ENCODE measurements at places on chromosomes 5 and 9.

GRCh38 chr5:134250949-134251348, 25.1 kb upstream of the PPP2CA start:
- no peak for DNase-seq

GRCh38 chr5:163379298-163380155, 57.9 kb upstream of the CCNG1 start:
- peak; percentile 50 for DNase-seq

DNA sequence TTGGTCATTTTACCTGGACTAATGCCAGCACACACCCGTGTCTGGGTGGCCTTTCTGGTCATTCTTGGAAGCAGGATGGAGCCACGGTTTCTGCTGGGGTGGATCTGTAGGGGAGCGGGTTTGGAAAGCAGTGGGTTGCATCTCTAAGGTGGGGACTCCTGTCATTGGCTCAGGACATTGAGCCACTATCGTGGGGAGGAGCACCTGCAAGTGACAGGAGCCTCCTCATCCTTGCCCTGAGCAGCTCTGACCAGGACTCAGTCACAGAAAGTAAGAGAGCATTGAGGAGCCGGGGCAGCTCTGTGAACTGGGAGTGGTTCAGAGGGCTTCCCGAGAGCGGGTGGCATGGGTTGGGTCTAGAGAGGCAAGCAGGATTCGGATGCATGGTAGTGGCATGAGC, 3.7 kb downstream of the B4GALT7 start:
- no peak for DNase-seq

GRCh38 chr5:177503351-177504085, 6.1 kb downstream of the DOK3 start:
- DNase-seq: no peak

DNA sequence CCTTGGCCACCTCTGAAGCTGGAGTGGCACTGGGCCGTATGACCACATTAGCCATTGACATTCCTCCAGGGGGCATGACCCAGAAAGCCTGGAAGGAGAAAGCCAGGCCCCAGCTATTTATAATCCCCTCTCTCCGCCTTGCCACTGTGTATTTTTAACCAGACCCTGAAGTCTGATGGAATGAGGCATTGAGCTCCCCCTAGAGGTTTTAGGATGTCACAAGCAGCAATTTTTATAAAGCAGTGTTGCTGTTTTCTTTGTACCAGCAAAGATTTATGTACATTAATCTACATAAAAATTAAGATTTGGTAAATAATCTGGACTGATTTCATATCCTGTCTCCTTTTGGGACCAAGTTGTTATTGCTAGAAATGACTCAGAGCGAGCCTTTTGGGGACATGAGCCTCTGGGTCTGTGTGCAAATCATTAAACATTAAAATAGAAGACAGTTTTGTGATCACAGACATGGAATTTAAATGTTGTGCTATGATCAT, 127.1 kb downstream of the TRIO start:
- no peak for DNase-seq

DNA sequence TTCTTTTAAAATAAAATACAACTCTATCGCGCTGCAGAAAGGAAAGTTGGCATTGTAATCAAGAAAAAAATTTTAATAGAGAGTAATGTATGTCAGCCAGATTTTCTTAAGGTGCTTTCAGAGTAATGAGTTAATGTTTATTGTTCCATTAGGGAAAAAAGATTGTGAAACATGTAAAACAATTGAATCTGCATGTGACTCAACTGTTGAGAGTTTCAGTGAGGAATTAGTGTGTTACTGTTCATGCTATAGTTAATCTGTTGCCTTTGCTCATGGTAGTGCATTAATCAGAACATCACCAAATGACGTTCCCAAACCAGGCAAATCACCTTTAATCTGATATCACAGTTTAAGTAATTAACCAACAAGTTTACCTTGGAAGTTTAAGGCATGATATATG, 600.5 kb downstream of the NR2F1-AS1 start:
- no peak for DNase-seq

- DNase-seq: no peak
Measured at GRCh38 chr9:5425006-5425628, 12.6 kb downstream of the PLGRKT start.

DNA sequence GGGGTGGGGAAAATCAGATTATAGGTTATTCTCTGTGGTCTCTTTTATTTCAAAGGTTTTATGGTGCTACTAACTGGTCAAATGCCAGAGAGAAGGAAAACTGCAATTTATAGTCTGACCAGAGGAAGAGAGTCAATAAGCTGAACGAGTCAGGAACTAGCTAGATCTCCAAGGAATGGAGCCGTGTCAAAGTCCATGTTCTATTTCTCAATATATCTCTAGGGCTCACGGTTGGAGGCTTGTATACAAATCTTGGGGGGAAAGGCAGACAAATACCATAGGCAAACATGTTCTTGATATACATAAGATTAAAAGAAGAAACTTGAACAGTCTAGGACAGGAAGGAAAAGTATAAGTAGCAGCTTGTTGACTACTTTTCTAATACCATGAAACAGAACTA, 627.1 kb downstream of the PDE4D start:
- no peak for DNase-seq

DNA sequence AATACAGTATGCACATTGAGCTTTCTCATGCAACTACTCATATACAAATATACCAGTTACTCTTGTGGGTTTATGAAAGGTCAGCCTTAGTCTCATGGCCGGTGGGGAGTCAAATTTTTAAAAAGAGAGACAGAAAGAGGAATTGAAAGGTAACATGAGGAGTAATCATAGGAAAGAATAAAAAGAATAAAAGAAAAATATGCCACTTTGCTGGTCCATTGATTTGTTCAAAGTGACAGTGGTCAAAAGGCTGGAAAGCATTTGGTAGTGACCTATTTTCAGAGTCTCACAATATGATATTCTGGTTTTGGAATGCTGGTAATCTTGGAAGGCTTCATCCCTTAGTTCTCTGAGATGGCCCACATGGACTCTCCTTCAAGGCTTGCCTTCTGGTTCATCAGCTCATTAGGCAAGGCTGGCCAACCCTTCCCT, 67.0 kb downstream of the ZNF366 start:
- DNase-seq: no peak

- DNase-seq: no peak
Measured at GRCh38 chr5:127887282-127887681, 184.1 kb downstream of the CCDC192 start.

DNA sequence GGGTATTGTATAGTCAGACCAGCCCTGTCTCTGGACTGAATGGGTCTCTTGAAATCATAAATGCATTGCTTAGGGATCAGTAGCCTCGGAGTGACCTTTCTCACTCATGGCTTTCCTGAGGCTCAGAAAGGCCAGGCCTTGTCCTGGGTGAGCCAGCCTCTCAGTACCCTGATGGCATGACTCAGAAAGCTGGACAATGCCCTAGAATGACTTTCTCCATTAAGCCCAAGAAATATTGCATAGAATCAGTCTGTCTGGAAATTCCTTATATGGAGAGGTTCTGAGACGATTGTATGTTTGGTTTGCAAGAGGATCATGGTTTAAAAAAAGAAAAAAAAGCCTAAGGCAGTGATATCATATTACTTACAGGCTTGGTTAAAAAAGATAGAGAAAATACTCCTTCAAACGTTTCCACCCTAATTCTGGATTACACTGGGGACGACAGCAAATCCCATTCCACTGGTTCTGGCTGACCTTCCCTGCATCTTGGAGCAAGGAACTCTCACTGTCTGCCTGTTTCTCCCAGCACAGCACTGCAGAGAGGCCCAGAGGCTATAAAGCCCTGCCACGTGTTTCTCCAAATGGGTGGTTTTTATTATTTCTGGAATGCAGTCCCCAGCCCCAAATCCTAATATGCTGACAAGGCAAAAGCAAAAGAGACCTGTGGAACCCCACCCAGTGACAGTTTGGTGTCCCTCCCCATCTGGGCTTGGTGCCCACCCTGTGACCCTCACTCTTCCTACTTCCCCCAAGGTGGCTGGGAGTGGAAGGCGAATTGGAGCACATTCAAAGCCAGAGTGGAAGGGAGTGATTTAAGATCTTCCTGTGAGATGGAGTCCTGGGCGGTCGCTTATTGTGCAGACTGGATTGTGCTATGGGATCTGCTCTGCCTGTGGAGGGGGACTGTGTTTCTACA, 34.4 kb downstream of the MAP1B start:
- no peak for DNase-seq

GRCh38 chr5:7877851-7878250, 8.9 kb downstream of the MTRR start:
- no peak for DNase-seq

GRCh38 chr5:96302174-96302738, 130.8 kb downstream of the PCSK1 start:
- DNase-seq: no peak

DNA sequence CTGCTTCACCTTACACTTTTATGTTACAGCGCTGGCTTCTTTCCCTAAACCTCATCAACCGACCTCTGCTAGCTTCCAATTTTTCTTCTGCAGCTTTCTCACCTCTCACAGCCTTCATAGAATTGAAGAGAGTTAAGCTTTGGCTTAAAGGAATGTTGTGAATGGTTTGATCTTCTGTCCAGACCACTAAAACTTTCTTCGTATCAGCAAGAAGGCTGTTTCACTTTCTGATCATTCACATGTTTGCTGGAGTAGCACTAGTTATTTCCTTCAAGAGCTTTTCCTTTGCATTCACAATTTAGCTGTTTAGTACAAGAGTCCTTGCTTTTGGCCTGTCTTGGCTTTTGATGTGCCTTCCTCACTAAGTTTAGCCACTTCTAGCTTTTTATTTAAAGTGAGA, 49.5 kb downstream of the NR3C1 start:
- DNase-seq: no peak

- no peak for DNase-seq
Measured at GRCh38 chr5:56561455-56561854, 253.9 kb upstream of the MAP3K1 start.

- DNase-seq: no peak
Measured at GRCh38 chr5:29795096-29795652, 1398.3 kb upstream of the CDH6 start.

DNA sequence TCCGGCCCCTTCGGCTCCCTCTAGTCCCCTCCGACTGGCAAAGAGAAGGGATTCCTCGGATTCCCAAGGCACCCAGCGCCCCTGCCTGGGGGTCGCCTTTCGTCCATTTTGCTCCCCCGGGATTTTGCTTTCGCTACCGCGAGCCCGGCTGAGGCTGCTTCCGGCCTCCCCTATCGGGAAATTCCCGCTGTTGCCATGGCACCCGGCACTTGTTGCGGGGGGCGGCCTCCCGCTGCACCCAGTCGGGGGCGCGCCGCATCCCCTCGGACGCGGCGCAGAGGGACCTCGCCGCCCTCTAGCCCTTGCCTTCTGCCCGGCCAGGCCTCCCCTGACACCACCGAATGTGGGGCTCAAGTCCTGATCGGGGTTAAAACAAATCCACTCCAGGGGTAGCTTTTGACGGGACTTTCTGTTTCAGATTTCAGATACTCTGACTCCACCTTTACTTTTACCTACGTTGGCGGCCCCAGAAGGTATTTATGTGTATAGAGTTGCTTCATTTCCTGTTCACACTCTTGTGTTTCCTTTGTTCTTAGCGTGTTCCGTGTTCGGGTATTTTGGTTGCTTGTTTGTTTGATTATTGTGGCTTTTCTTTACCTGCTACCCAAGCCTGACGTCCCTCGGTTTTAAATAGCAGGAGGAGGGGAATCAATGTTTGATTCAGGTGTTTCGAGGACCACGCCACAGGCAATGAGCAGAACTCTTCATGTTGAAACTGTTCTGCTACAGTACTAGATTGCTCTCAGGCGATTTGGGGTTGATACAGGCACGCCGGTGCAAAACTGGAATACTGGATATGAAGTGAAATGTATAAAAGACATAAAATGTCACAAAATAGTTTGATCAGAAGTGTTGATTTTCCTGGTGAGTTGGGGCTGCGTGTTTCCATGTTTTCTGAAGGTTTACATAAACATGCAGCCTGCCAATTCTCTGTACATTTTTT, 1.5 kb downstream of the PARP8 start:
- no peak for DNase-seq

DNA sequence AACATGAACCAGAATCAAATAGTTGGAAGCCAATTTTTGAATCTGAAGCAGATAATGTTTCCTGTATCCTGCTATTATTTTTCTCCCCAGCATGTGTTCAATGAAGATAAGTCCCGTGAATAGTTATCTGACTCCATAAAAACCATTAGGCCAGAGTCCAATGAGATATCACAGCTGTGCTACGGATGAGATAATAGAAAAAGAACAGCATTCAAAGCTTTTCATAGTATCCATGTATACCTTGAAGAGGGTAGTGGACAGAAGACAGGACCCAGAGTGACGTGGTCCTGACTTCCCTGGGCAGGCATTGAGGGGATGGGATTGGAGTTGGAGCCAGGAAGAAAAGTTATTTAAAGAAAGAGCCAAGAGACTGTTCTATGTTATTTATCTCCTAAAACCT, 50.7 kb upstream of the C6 start:
- no peak for DNase-seq

GRCh38 chr5:1383344-1383743, 38.4 kb upstream of the CLPTM1L start:
- DNase-seq: no peak

DNA sequence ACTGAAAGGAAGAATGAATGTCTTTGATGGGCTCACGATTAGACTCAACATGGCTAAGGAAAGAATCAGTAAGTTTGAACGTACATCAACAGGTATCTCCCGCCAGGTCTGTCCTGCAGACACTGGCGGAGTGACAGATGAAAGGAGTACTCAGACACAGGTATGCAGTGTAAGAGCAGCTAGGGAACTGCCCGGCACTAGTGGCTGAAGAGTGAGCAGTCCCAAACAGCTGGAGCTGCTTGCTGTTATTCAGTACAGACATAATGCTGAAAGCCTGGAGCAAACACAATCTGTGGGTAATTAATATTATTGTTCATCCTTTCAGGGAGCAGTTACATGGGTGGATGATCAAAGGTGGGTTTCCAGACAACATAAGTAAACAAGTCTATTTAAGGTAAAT, 835.5 kb downstream of the TLE4 start:
- DNase-seq: no peak

DNA sequence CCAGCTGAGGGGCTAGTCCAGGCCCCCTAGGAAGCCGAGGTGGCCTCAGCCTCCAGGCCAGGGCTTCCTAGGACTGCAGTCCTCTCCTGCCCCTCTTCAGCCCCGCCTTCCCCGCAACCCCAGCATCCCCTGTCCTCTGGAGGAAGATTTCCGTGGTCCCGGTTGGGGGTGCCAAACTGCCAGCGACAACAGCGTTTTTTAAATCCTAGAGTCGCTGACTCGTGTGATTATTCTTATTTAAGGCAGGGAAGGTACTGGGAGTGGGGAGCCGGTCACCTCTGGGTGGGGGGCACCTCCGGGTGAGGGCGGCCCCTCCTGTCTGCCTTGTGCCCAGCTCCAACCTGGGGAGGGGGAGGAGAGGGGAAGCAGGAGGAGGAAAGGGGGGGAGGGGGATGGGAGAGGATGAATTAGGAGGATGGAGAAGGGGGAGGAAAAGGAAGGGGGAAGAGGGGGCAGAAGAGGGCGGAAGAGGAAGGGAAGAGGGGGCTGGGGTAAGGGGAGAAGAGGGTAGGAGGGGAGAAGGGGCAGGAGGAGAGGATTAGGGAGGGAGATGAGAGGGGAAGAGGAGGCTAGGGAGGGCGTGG, 173.1 kb upstream of the IER5L start:
- DNase-seq: no peak

- no peak for DNase-seq
Measured at GRCh38 chr5:170300361-170301013, 2.9 kb upstream of the LCP2 start.

Data from Panc1 (cell line).